ENCODE measurements at places on chromosomes 5 and 9.
A peak's percentile ranks its signal among the peaks of the same experiment; 100 is the strongest.

DNA sequence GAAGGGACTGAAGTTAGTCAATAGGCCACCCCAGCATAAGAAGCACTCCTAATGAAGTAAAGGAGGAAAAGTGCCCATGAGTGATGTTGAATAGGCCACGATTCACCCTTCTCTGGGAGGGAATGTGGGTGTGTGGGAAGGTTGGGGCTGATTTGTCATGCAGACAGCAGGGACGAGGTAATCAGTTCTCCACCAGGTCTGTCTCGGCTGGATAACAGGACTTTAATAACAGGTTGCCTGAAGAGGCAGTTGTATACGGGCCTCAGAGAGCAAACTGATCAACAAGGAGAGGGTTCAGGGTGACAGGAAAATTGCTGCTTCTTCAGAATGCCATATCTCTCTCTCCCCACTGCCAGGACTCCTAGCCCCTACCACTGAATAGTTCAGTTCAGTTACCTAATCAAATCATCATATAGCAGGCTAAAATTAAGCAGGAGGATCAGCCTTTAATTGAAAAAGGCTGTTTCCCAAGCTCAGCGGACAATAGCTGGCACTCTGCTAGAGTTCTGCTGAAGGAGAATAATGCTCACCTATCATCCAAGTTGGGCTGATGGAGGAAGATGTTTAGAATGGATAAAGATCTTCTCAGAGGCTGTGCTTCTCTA lies 43.6 kb upstream of the SMIM32 start:
- no peak for DNase-seq

DNA sequence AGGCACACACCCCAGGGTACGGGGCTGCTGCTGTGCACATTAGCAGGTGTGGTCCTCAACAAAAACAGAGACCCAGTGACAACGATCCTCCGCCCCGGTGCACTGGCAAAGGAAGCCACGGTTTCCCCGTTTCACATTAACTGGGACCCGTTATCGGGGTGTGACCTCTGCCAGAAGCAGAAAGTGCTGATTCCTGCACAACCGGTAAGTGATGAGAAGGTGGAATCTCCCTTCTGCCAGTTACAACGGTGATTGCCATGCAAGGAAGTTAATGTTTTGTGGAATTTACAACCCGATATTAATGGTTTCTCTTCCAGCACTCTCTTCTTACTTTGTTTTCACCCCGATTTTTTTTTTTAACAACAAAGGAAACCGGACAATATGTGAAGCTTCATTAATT lies 294.9 kb upstream of the IRX1 start:
- DNase-seq = no peak

GRCh38 chr5:34616651-34617050 lies 39.5 kb upstream of the RAI14 start:
- no peak for DNase-seq

DNA sequence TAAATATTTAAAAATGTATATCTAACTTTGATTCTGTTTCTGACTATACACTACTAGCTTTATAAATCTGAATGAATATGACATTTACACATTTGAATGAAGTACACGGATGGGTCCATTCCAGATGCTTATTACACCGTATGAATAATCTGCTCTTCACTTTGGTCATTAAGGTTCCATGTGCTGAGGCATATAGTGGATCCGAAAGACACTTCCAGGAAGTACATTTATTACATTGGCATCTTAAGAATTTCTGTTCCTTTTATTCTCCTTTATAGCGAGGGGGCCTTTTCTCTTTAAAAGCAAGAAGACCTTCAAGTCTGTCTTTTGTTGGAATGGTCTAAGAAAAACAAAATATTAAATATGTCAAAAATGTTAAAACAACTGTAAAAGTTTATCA lies 147.6 kb downstream of the AUH start:
- no peak for DNase-seq

DNA sequence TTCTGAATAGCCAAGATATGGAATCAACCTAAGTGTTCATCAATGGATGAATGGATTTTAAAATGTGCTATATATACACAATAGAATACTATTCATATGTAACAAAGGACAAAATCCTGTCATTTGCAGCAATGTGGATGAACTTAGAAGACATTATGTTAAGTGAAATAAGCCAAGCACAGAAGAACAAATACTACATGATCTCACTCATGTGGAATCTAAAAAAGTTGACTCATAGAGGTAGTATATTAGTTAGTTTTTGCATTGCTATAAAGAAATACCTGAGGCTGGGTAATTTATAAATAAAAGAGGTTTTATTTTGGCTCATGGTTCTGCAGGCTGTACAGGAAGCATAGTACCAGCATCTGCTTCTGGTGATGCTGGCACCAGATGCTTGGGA lies 8.1 kb downstream of the CATSPER3 start:
- no peak for DNase-seq

DNA sequence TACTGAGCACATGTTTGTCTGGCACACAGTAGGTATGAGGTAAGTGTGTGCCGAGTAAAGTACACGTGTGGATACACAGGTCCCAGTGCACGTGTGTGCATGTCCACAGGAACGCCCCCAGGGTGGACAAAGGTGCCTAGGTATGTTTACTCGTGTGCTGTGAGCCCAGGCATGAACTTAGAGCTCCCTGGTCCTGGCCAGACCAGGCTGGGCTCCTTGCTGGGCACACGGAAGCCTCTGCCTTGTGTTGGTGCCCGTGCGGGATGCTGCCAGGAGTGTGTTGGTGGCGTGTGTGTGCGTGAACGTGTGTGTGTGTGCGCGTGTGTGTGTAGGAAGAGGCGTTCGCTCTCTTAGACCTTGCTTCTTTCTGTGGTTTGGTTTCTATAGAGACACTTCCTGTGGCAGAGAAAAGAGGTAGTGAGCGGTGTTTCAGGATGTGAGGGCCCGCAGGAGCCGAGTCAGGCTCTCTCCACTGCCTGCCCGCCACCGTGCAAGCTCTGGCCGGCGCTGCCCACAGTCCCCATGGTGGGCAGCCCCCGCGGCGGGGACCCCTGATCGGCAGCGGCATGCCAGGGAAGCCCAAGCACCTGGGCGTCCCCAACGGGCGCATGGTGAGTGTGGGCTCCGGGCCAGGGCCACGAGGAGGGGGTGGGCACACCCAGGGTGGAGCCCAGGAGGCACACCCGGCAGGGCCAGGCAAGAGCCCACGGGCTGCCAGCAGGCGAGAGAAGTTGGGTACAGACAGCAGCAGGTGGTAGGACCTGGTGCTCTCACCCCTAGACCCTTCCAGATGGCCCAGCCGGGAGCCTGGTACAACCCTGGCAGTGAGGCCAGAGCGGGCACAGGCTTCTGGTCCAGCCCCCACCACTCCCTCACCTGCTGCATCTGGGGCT lies at the start of gene RGS14:
RGS14 (plus strand) TSS at position 466 of the 893 bp plus-strand sequence; CDS start at position 567, 101 bp downstream.
- peak; percentile 73 for DNase-seq

GRCh38 chr5:14429101-14430050 lies 152.2 kb upstream of the OTULINL start:
- no peak for DNase-seq

GRCh38 chr5:145101246-145101645 lies 733.9 kb downstream of the PRELID2 start:
- no peak for DNase-seq

DNA sequence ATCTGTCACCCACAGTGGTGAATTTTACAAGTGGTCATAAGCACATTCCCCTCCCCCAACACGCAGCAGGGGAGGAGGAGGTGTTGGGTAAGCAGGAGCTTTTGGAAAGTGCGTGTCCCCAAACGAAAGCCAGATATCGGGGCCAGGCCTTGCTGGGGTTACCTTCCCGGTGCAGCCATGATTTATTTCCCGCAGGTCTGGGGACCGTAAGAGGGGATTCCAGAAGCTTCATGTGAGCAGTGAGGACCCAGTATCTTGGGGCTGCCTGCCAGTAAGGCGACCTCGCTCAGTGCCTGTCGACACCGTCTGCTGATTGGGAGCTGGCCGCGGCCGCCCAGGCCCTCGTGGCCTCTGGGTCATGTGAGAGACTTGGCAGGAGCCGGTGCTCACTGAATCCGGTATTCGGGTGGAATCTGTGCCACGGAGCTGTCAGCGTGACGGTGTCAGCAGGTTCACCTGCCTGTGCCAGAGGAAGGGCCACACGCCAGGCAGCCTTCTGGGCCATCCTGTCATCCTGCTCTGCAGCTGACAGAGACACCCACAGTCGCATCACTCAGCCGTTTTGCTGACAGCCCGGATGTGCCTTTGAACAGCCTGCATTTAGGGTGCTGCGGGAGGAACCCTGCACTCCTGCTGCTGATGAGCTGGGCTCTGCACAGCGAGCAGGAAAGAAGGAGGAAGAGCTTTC lies 37.3 kb downstream of the SEC61B start:
- DNase-seq = peak; percentile 97

GRCh38 chr9:86827893-86828292 lies 119.4 kb downstream of the GAS1 start:
- DNase-seq = no peak

- DNase-seq = no peak
Observed at GRCh38 chr5:77301447-77301883, 91.0 kb downstream of the PDE8B start.

- DNase-seq = no peak
Observed at GRCh38 chr9:125604196-125604595, 102.8 kb downstream of the MAPKAP1 start.

DNA sequence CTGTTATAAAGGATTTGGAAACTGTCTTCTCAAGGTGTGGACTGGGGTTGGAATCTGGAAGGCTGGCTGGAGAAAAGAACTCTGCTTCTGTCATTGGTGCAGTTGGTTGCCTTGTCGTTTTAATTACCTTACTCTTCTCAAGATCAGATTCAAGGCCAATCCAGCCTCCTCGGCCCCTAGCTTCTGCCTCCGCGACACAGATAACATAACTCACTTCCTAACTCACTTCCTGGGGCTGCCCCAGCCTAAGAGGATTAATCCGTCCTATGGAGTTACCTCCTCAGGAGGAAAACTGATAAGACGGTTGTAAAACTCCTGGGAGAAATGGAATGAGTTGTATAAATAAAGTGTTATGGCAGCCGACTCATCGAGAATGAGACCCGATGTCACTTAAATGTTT lies 389.1 kb upstream of the WWC1 start:
- DNase-seq = no peak

GRCh38 chr9:120344230-120344629 lies 235.7 kb downstream of the CDK5RAP2 start:
- no peak for DNase-seq

DNA sequence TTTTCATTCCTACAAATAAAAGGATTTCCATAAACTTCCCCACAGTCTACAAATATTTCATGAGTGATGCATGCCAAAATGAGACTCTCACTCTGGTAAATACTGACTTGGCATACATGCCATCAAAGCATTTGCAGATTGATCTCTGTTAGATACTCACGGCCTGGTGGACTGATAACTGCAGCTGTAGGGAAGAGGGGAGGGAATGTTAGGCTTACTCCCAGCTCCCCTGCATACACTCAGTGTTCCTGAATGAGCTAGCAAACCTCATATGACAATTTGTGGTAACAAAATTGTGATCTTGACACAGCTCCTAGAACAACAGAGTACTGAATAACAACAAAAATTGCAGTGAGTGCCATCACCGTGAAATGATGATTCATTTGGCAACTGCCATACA lies 435.3 kb downstream of the NR2F1-AS1 start:
- no peak for DNase-seq

GRCh38 chr9:94511134-94511954 lies 43.5 kb upstream of the PCAT7 start:
- DNase-seq = no peak

GRCh38 chr9:98502311-98502975 lies 206.3 kb downstream of the GABBR2 start:
- DNase-seq = no peak

GRCh38 chr5:125199968-125200865 lies 453.8 kb upstream of the ZNF608 start:
- no peak for DNase-seq

DNA sequence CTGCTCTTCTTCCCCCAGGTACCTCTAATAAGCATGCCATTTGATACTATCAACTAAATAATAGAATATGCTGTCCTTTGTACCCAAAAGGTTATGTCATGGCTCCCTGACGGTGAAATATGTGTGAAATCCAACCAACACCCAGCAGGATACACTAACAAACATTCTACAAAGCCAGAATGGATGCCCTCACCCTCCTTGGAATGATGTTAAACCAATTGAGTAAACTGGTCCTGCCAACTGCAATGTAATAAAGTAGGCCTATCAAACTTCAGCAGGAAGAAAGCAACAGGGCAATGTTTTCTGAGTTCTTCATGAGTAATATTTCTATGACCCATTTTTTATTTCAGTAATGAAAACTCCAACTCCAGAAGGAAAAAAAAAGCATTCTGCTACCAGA lies 24.9 kb downstream of the RGMB start:
- no peak for DNase-seq

DNA sequence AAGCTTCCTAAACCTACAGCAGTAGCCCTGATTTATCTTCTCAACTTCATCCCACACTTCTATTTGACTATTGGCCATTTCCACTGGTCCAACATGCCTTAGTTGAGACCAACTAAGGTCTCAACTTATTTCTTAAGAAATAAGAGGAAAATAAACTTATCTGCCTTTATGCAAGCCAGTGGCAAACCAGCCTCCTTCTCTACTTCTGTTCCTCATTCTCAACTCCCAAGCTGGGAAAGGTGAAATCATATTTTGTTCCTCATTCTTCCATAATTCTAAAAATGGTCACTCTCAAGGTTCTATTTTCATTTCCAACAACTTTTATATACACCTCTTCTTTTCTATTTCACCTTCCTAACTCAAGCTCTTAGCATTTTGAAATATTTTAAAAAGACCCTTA lies 149.6 kb upstream of the C9orf72 start:
- DNase-seq = no peak

DNA sequence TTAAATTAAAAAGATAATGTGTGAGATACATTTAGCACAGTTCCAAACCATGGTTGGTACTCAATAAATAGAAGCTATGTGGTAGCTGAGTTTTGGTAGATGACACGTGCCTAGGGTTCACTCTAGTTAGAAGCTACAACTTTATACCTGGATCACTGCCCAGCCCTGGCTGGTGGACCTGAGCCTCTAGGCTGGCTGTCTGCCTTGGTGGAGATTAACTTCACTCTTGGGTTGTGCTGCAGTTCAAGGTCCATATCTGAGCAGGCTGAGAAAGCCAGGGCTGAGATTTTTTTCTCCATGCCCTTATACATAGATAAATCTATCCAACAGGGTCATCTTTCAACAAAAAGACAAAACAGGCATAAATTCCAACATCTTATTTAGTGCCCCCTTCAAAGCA lies 44.6 kb upstream of the SPDL1 start:
- DNase-seq = peak; percentile 91

- no peak for DNase-seq
Observed at GRCh38 chr9:94794476-94795167, 68.1 kb downstream of the AOPEP start.

GRCh38 chr9:1117439-1117838 lies 67.3 kb downstream of the DMRT2 start:
- DNase-seq = no peak

GRCh38 chr5:69271376-69271775 lies 36.7 kb downstream of the CDK7 start:
- DNase-seq = peak; percentile 26

DNA sequence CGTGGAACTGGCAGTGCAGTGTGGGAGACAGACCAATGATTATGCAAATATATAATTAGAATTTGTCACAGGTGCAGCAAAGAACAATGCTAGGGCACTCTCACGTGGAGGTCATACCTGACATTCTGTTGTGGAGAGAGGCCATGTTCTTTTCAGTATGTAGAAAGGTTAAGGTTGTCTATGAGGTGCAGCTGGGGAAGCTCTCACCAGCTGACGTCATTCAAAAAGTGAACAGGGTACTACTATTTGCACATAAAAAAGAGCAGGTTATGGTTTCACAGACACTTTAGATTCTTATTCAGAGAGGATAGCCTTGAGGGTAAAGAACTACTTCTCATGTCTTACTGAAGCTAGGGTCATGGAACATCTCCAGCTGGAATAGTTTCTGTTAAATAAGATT lies 19.1 kb downstream of the SH3GL2 start:
- no peak for DNase-seq

All from right lobe of liver (tissue), 6 donors.